ENCODE measurements at places on chromosomes 3 and 15. TPM values are rescaled to one million over a fixed set of nuclear protein-coding genes. Genes with fewer than 3 reads are reported as not detected.

The ARNT2 gene
- 30.7 TPM for total RNA-seq

- no peak for DNase-seq
Observed at GRCh38 chr3:142213298-142213697, 12.1 kb downstream of the GK5 start.

- DNase-seq: no peak
Observed at GRCh38 chr3:9615003-9615628, 34.2 kb upstream of the MTMR14 start.

DNA sequence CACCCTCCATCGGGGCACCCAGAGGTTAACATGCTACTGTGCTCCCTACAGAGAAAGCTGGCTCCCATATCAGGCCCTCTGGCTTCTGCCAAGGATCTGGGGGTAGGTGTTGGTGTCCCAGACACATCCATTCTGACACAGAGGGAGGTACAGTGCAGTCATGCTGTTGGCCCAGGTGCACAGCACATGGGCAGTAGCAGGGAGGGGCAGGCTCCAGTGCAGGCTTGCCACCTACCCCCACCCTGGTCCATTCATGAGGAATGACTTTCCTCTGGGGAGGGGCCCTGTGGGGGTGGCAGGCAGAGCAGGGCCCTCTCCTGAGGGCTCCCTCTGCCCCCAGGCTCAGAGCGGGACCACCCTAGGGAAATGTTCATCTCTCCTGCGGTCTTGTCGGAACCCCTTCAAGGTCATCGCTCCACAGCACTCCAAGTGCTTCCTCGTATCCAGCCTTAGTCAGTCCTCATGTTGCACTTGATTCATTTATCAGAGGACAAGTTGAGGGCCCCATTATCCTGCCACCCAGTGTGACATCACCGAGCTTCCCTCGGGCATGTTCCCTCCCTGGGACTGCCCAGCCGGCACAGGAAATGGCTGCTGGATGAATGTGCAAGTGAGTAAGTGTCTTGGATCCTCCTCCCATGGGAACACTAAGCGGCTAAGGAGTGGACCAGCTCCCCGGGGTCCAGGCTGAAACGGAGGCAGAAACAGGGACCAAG lies 10.0 kb downstream of the DUSP7 start:
- no peak for DNase-seq

GRCh38 chr3:197022405-197023231 lies 7.0 kb downstream of the MELTF start:
- DNase-seq: no peak

GRCh38 chr15:100565591-100565990 lies 36.4 kb downstream of the LINS1 start:
- no peak for DNase-seq

- no peak for DNase-seq
Observed at GRCh38 chr3:46661776-46662766, 31.4 kb downstream of the ALS2CL start.

GRCh38 chr15:40217166-40217824 lies 21.6 kb upstream of the PAK6 start:
- DNase-seq: no peak

DNA sequence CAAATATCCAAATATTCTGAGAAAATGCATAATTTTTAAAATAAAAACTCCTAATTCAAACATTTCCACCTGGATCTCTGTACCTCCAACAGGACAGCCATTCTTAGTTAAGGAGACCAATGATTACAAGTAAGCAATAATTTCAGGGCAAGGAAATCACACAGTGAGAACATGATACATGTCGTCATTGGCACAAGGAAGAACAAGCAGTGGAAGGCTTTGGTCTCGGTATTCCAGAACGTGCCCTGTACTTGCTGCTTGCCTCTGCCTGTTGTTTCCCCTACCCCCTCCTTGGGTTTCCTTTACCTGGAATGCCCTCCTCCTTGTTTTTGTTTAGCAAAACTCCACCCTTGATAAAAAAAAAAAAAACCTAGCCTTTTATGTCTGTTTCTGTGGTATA lies 72.8 kb downstream of the PPM1L start:
- no peak for DNase-seq

DNA sequence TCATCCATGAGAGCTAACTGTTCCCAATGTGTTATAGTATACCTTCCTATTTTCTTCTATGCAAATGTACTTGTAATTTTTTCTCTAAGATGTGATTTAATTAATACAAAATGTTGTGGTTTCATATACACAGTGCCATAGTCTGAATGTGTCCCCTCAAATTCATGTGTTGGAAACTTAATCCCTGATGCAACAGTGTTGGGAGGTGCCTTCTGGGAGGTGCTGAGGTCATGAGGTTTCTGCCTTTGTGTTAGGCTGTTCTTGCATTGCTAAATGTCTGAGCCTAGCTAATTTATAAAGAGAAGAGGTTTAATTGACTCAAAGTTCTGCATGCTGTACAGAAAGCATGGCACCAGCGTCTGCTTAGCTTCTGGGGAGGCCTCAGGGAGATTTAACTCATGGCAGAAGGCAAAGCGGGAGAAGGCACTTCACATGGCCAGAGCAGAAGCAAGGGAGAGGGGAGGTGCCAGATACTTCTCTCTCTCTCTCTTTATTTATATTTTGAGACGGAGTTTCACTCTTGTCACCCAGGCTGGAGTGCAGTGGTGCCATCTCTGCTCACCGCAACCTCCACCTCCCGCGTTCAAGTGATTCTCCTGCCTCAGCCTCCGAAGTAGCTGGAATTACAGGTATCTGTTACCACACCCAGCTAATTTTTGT lies 34.7 kb upstream of the BNIP2 start:
- no peak for DNase-seq

The ADCY5 gene
- 8.0 TPM for total RNA-seq

The EIF4G1 gene
- total RNA-seq: 532 TPM

DNA sequence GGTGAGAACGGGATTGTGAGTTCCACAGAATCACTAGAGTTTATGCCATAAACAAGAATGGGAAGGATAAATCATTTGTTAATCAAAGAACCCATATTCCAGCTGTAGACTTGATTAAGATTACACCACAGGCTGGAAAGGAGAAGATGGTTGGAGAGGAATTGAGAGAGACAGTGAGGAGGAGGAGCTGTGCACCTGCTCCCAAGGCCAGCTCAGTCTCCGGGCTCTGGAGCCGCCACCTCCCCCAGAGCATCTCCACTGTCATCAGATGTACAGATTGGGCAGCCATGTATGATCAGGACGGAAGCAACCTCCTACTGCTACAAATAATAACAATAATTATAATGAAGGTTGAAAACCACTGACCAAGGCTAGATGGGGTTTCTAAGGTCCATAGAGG lies 170.0 kb downstream of the MINAR1 start:
- no peak for DNase-seq

GRCh38 chr3:100268156-100268555 lies 7.4 kb downstream of the TBC1D23 start:
- no peak for DNase-seq

DNA sequence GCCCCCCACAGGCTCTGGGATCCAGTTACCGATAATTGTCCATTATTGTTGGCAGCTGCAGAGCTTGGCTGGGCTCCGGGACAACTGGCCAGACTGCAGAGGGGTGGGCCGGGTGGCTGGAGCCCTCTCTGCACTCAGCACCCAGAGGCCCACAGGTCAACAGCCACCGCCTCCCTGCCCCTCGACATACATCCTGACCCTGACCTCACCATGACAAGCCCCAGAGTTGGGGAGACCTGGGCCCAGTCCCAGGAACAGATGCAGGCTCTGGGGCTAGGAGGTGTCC lies 22.4 kb downstream of the PTH1R start:
- DNase-seq: peak; percentile 86

DNA sequence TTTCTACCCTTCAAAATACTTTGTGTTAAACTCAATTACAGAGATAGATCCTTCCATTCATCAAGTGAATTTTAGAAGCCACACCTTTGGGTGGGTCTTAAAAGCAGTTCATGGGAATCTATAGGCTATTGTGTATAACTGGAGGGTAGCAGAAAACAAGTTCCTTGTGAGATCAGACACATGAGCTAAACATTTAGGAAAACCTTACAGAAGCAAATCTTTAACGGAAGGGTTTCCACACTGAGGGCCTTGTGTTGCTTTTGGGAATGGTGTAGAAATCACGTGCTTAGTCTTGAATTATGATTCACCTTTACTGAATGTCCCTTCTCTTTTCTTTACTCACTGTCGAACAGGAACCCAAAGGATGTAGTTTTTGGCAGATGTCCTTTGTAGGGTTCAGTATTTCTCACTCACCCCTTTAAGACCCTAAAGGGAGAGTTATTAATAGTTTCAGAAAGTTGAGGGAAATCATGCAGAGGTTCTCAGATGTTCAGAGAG lies 257.3 kb upstream of the CTDSPL start:
- DNase-seq: no peak

DNA sequence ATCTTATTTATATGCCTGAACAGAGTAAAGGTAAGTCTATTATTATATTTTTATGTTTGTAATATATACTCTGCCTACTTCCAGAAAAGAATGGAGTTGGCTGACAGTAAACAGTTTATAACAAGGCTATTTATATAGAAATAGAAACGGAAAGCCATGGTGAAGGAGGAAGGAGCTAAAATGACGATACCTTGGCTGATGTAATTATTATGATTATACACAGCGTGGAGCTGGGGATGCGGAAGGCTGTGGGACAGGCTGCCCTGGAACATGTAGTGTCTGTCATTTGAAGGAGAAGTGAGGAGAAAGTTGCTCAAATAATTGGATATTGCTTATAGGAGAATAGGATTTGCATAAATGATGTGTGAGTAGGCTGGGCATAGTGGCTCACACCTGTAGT lies 37.8 kb downstream of the CEMIP start:
- DNase-seq: no peak

- DNase-seq: no peak
Observed at GRCh38 chr15:71807125-71807629, 3.2 kb upstream of the NR2E3 start.

The PDCD10 gene
- 39.1 TPM for total RNA-seq

GRCh38 chr3:82054849-82055248 lies 293.4 kb upstream of the GBE1 start:
- no peak for DNase-seq

- DNase-seq: no peak
Observed at GRCh38 chr15:85452436-85452835, 72.0 kb downstream of the AKAP13 start.

- no peak for DNase-seq
Observed at GRCh38 chr15:69780374-69780773, 317.3 kb downstream of the TLE3 start.

GRCh38 chr3:188976407-188976806 lies 195.4 kb upstream of the TPRG1 start:
- DNase-seq: no peak

The TMEM43 gene
- total RNA-seq: 89.1 TPM

GRCh38 chr15:100256970-100257650 lies 84.7 kb downstream of the ADAMTS17 start:
- no peak for DNase-seq

The DAPK2 gene
- total RNA-seq: 1.3 TPM

DNA sequence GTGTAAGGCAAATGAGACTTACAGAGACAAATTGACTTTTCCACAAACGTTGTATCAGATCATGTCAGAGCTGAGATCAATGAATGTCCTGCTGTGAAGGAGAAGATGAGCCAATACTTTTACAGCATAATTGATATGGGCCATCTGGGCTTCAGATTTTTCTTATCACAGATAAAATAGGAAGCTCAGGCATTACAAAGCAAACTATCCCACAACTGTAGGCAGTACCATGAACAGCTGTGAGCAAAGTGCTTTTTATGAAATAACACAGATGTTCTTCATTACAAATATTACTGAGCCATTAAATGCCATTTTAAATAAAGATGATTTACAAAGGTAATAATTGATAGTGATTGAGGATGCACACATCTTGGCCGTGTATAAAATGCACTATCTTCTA lies 852.3 kb downstream of the OTOL1 start:
- no peak for DNase-seq

GRCh38 chr3:101720851-101721840 lies 3.3 kb upstream of the CEP97 start:
- DNase-seq: no peak

The GOLGA6L7 gene
- not detected for total RNA-seq

GRCh38 chr15:53453253-53454105 lies 306.0 kb downstream of the WDR72 start:
- DNase-seq: no peak

The LMOD3 gene
- not detected for total RNA-seq

The PLSCR2 gene
- not detected for total RNA-seq

- DNase-seq: no peak
Observed at GRCh38 chr15:87871731-87872320, 384.7 kb downstream of the NTRK3 start.

GRCh38 chr15:100934166-100934565 lies 15.0 kb downstream of the LRRK1 start:
- DNase-seq: no peak

DNA sequence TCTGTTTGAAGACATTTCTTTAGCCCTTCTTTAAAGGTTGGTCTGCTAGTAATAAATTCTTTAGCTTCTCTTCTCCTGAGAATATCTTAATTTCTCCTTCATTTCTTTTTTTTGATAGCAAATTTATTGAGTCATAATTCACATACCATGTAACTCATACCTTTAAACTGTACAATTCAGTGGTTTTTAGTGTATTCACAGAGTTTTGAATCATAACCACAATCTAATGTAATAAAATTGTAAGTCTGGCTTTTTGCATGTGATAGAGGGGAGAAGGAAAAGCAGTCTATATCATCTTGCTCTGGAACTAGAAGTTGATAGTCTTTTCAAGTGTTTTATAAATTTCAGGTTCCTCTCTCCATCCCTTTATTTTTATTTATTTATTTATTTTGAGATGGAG lies 81.3 kb downstream of the APBA2 start:
- no peak for DNase-seq

The MESP2 gene
- total RNA-seq: 0.36 TPM

DNA sequence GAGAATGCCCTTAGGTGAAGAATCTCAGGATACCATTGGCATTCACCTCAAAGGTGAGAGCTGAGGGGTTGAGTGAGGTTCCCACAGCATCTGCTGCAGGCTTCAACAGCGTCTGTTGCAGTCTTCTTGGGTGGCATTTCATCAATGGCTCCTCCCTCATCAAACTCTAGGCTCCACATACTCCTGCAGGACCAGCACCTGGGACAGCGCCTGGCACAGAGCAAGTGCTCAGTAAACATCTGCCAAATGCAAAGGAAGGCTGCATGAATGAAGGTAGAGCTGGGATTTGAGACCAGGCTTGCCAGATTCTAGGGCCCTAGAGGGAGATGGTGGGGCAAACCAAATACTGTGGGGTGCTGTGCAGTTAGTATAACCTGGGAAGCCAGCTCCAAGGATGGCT lies 9.6 kb downstream of the TRH start:
- no peak for DNase-seq

- no peak for DNase-seq
Observed at GRCh38 chr3:150610785-150611184, 7.7 kb downstream of the SELENOT start.

The ZFAND6 gene
- total RNA-seq: 49.3 TPM

GRCh38 chr3:12470111-12470510 lies 14.2 kb upstream of the TSEN2 start:
- no peak for DNase-seq

The GOLGA6L6 gene
- not detected for total RNA-seq

The P2RY1 gene
- not detected for total RNA-seq

GRCh38 chr15:78070049-78070700 lies 7.3 kb downstream of the TBC1D2B start:
- DNase-seq: no peak

All from chondrocyte (in vitro differentiated cells).